ENCODE measurements at places on chromosomes 5 and 9.
A peak's percentile ranks its signal among the peaks of the same experiment; 100 is the strongest.

DNA sequence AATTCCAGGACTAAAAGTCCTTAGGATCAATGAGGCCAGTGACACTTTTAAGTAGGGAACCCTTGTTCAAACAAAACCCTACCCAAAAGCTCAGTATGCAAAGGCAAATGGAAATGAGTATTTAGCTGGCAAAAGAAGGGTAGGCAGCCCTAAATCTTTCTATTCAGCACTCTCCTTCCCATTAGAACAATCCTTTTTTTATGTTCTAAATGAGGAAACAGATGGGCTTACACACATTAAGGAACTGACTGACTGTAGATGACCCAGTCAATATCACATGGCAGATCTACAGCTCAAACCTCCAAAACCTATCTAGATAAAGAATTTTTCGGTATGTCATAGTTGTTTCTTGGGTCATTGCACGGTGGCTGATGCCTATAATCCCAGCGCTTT is 7.2 kb downstream of the CSNK1A1 start:
- no peak for DNase-seq

DNA sequence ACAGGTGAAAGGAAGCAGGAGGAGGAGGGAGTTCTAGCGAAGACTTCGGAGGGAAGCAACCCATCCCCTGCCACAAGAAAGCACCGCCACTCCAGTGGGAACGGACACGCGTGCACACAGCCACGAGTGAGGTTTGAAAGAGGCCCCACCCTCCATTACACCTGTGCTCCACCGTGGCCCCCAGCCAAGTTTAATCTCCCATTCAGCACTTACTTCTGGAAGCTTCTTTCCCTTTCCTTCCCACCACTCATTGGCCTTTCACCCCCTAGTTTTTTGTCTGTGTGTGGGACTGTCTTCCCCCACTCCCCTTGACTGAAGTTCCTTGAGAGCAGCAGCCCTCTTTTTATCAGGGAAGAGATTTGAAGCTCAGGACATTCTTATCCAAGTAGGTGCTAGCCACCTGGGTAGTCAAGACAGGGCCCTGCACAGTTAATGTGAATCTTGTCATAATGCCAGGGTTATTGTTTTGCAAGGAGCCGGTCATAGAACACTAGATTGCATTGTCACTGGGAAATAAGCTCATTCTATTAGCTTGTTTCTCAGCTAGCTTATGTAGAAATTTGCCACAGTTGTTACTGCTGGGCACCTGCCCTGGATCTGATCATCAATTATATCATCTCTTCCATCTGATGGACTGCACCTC is 256.0 kb downstream of the DOCK8 start:
- no peak for DNase-seq

GRCh38 chr5:146461319-146461718 is 14.2 kb downstream of the TCERG1 start:
- peak; percentile 5 for DNase-seq

GRCh38 chr9:99748266-99748665 is 73.4 kb upstream of the NR4A3 start:
- no peak for DNase-seq

- no peak for DNase-seq
These were observed 15.9 kb downstream of the LOX start for GRCh38 chr5:122062205-122062604.

- DNase-seq, result no peak
These were observed 240.9 kb downstream of the TLE4 start for GRCh38 chr9:79812507-79813257.

GRCh38 chr5:59357381-59357977 is 536.0 kb downstream of the PDE4D start:
- DNase-seq, result peak; percentile 12

GRCh38 chr5:13591621-13592020 is 352.9 kb downstream of the DNAH5 start:
- peak; percentile 83 for DNase-seq

- no peak for DNase-seq
These were observed 20.6 kb downstream of the TMEM161B start for GRCh38 chr5:88248094-88248493.

- DNase-seq, result peak; percentile 68
These were observed 98.4 kb upstream of the GNAQ start for GRCh38 chr9:78130004-78130403.

- DNase-seq, result no peak
These were observed 29.2 kb downstream of the HOMER1 start for GRCh38 chr5:79484731-79485130.

DNA sequence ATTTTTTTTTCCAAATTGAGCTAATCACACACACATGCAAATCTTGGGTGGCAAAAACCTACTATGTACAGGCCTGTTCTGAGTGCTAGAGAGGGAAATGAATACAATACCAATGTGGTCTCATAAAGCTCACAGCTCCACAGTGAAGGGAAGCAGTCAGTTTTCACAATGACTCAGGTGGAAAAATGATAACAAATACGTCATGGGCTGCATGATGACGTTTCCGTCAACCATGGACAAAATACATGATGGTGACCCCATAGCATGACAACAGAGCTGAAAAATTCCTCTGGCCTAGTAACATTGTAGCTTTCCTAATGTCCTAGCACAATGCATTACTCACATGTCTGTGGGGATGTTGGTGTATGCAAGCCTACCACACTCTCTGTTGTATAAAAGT is 252.5 kb downstream of the TRIM32 start:
- peak; percentile 73 for DNase-seq

GRCh38 chr5:59685793-59686192 is 207.7 kb downstream of the PDE4D start:
- no peak for DNase-seq

- peak; percentile 4 for DNase-seq
These were observed 341.3 kb downstream of the RASEF start for GRCh38 chr9:82721593-82721992.

- DNase-seq, result peak; percentile 48
These were observed 2.8 kb downstream of the IL3 start for GRCh38 chr5:132063090-132063911.

DNA sequence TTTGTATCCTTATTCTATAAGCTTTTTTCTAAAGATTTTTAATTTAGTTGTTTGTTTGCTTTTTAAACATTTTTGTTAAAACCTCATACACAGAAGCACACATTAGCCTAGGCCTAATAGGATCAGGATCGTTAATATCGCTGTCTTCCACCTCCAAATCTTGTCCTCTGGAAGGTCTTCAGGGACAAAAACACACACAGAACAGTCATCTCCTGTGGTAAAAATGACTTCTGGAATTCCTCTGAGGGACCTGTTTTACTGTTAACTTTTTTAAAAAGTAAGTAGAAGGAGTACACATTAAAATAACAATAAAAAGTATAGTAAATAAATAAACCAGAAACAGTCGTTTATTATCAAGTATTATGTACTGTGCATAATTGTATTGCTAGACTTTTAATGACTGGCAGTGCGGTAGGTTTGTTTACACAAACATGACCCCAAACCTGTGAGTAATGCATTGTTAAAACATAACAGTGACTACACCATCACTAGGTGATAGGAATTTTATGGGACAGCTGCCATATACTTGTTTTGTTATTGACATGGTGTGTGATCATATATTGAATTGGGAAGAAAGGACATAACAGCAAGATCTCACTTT is 109.6 kb downstream of the ZCCHC7 start:
- peak; percentile 11 for DNase-seq

GRCh38 chr5:106312360-106312759 is 1358.4 kb downstream of the EFNA5 start:
- peak; percentile 66 for DNase-seq

GRCh38 chr9:134525841-134526583 is 115.6 kb upstream of the COL5A1 start:
- peak; percentile 60 for DNase-seq

GRCh38 chr9:68739621-68740174 is 34.7 kb downstream of the PIP5K1B start:
- DNase-seq, result no peak

DNA sequence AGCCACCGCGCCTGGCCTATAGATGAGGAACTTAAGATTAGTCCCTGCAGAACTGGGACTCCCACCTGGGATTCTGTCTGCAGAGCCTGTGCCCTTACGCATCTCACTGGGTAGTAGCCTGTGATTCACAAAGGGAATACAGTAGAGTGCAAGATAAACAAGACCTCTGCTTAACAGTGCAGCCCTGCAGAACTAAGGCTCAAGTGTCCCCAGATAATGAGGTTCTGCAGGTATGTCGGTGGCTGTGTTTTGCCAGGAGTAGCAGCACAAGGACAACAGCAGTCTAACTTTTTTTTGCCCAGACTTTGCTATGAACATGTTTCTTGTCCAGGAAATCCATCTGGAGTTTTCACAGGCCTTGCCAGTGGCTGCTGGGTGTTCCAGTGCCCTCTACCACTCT is 59.7 kb downstream of the DCP2 start:
- DNase-seq, result no peak

DNA sequence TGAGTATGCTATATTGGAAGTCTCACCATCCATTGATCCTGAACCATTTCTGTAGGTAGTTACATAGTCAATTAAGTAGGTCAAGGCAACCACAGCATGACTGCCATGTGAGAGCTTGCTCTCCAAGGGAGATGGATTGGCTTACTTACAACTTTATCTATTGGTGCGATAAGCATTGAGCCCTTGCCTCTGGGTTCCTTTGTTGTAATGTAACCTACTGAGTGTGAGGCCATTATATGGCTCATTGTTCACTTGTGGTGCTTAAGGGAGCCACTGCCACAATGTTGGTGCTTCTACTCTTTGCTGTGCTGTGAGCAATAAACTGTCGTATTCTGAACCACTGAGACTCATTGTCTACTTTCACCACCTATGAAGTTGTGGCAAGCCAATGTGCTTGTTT is 510.6 kb upstream of the ITGA1 start:
- no peak for DNase-seq

Measured in fibroblast of skin of back (primary cell).